ENCODE measurements at places on chromosomes 13 and 19.

DNA sequence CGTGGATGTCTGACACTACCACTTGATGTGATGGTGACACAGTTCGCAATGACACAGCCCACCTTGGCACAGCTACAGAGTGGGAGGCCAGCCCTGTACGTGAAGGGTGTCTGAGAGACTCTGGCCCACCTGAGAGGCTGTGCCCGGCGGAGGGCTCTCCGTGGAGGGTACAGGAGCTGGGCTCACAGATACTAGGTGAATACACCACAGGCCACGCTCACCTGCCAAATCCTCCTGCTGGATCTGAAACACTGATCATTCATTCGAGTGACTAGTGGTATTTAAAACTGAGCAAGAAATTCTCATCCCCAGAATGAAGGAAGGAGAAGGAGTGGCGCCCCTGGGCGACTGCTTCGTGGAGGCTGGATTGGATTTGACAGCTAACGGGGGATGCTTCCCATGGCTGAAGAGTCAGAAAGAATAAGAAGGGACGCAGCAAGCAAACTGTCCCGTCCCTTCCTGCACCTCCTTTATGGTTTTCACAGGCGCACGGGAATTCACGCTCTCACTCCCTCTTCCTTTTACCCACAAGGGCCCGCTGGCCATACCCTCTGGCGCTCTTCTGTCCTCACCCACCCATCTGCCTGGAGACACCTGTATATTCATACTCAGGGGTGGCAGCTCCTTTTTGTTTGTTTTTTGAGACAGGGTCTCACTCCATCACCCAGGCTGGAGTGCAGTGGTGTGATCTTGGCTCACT lies 25.0 kb downstream of the CEBPG start:
- no peak for DNase-seq

DNA sequence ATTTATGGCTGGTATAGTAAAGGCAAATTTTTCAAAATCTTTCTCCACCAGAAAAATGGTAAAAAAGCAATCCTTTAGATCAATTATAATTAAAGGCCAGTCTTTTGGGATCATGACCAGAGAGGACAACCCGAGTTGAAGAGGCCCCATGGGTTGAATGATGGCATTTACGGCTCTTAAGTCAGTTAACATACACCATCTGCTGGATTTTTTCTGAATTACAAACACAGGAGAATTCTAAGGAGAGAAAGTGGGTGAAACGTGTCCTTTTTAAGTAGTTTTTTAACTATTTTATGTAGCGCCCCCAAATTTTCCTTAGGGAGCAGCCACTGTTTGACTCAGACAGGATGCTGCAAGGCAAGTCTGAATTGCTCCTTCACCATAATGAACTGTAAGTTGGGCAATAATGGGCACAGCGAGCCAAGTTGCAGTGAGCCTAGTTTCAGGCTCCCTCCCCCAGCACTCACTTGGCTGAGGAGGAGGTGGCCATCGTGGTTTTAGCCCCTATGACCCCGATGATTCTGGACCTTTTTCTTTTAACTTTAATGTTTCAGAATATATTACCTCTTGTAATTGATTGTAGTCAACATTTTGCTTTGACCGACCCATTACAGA lies 13.6 kb upstream of the ZNF611 start:
- DNase-seq: no peak

- no peak for DNase-seq
Observed at GRCh38 chr19:35931874-35932202, 4.3 kb upstream of the LRFN3 start.

DNA sequence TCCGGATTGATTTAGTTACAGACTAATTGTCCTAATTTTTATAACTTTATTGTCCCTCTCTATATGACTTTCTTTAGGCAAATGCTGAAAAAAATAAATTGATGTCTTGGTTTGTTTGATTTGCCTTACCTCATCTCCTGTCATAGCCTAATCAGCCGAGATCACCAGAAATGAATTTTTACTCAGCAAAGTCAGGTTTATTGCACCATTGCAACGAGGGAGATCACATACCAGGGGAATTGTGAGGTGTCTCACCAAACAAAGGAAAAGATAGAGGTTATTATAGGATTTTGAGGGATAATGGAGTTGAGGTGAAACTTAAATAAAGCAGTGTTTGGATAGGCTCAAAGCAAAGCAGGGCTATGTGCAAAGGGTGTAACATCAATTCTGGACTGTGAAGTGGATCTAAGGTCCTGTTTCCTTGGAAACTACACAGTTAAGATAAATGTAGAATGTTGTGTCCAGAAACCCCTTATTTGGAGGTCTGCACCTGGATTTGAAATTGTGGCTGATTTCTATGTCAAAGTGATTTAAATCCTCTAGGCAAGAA lies 372.6 kb downstream of the OXGR1 start:
- peak; percentile 45 for DNase-seq

DNA sequence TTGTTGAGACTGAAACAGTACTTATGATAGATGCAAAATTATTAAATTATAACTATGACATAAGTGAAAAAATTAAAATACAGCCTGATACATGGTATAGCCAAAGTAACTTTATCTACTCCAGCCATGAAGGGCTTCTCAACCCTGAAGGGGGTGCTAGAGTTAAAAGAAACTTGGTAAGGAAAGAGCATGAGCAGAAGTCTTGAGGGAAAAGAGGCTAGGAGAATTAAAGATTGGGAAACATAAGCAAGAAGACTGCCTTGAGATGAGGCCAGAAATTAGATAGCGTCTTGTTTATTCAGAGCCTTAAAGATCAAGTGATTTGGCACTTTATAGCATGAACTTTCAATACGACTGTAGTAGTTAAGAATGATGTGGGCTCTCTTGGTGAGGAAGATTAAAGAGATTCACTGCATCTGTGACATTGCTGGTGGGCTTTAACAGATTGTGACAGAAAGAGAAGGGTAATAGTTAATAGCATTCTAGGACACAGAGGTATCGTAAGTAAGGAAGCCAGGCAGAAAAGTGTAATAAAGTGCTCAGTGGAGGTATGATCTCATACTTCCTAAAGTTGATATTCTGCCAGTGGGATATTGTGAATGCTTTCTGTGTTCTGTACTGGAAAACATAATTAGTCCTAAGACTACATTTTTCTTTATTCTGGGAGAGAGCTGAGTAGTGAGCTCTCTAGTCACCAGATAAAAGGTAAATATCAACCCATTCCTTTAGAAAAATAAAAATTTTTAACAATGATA lies 385.4 kb upstream of the PRR20A start:
- no peak for DNase-seq

DNA sequence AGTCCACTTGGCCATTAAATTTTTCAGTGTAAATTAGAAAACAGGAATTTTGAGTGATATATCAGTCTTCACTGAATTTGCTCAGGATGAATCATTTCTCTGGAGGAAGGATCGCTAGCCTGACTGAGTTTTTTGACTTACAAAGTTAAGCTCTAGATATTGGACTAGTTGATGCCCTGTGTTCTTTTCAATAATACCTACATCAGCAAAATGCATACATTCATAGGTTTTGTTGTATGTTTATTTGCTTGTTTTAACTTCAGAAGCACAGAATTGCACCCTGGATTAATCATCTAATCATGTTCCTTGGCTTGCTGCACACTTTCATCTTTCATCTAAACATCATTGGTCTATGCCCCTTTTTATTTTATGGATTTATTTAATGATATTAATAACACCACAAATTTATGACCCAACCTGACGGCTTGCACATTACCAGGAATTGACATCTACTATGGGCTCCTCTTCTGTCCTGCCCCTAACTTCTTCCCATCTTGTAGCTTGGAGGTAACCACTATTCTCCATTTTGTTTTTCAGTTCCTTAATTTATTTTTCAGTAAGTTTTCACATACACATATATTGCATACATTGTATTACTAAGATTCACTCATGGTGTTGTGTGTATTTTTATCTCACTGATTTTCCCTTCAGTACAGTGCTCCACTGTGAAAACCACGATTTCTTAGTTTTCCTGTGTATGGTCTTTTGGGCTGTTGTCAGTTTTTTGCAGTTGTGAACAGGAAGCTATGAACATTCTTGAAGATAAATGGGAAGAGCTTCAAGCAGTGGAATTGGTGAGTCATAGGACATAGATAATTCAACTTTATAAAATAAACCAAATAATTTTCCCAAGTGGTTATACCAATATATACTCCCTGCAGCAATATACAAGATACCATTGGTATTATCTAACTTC lies 23.3 kb downstream of the COMMD6 start:
- no peak for DNase-seq

GRCh38 chr19:35534803-35535480 lies 1.7 kb downstream of the GAPDHS start:
- DNase-seq: no peak

GRCh38 chr19:1807030-1807694 lies 4.9 kb downstream of the ATP8B3 start:
- no peak for DNase-seq

DNA sequence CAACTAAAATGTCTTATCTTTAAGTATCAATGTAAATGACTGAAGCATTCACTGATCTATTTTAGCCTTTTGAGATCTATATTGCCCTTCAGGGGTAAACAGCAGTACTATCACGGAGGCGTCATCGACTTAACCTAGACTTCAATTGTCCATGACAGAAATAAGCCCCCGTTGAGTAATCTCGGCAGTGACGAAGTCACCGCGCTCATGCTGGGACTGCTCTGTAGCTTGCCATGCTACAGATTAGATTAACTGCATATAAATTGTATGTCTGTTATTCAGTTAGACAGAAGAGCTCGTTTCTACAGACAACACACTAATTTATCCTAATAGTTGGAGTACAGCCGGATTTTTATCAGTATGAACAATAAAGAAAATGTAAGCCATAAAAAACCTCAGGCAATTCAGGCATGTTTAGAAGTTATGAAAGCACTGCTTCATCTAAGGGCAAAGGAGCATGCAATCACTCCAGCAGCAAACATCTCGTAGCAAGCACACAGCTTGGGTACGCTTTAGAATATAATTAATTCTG lies 56.6 kb downstream of the TUBGCP3 start:
- DNase-seq: peak; percentile 13

GRCh38 chr13:41222259-41222852 lies 28.0 kb upstream of the KBTBD7 start:
- peak; percentile 28 for DNase-seq

DNA sequence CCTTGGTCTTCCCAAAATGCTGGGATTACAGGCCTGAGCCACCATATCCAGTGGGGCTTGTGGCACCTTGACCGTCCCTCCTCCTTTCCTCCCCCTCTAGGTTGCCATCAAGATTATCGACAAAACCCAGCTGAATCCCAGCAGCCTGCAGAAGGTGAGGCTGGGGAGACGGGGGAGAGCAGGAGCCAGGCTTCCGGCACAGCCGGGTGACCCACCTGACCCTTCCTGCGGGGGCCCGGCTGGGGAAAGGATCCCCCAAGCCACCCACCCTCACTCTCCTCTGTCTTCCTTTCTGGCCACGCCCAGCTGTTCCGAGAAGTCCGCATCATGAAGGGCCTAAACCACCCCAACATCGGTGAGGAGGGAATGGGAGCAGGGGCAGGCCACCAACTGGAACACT lies 11.9 kb downstream of the MARK4 start:
- no peak for DNase-seq

- DNase-seq: no peak
Observed at GRCh38 chr13:84077271-84077670, 195.0 kb upstream of the SLITRK1 start.
